ENCODE measurements at places on chromosomes 5 and 9.

DNA sequence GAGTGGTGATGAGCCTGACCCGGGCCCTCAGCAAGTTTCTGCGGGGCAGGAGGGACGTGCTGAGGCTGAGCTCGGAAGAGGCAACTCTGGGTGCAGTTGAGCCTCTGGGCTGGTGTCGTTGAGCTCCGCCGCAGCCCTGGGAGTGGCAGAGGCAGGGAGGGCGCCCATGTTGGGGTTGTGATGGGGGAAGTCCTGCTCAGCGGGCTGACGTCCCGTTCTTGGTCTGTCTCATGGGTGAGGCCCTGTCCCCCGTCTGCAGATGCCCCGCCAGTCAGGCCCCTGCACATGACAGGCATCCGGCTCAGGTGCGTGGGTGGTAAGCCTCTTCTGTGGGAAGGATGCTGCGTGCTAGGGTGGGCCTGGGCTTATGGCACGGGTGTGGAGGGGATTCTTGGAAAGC lies 64.3 kb downstream of the RXRA start:
- DNase-seq: no peak

DNA sequence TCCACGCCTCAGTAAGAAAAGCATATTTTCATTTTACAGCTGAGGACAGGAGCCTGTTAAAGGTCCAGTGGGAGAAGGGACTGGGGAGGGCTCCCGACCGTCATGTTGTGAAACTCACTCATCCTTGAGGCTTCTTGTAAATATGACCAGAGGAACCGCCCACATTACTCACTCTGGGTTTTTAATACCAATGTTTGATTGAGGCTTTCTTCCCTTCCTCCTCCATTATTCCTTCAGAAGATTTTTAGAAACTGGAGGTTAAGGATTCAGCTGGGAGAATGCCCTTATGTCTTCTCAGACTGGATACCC lies 61.4 kb upstream of the GLRX start:
- DNase-seq: no peak

GRCh38 chr9:135840539-135840938 lies 66.8 kb downstream of the CAMSAP1 start:
- no peak for DNase-seq

GRCh38 chr9:129839324-129840023 lies 4.2 kb downstream of the USP20 start:
- no peak for DNase-seq

DNA sequence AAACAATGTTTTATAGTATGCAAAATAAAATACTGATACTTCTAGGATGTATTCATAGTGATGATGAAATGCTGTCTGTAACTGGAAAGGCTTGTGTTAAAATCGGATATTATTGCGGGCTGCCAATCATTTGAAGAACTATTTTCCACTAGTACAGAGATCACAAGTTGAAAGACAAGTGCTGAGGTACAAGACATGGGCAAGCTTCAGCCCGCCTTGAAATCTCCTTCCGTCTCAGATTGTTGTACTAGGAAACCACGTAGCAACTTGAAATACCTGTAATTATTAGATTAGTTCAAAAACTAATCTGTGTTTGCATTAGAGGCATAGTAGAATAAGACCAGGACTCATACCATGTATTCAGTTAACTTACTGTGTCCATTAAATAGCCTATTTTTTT lies 218.2 kb downstream of the ARHGEF28 start:
- no peak for DNase-seq

DNA sequence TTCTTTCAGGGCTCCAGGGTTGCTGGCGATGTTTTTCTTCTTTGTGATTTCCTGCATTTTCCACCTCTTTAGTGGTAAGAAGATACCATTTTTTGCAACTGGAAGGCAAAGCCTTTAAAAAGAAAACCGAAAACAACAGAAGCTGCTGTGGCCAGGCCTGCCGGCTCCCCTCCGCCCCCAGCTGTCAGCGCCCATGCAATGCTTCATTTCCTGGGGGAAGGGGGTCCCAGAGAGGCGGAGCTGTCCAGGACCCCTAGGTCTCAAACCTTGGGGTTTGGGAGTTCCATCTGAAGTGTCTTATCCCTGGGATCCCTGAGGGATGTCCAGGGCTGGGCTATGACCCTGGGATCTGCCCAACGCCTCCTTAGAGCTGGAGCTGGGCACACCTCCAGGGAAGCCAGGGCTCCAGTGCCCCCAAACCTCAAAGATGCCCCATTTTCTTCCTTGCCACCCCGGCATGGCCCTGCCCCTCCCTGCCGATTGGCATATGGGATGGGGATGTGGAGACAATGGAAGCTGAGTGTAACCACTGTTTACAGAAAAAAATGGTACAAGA lies 257.2 kb upstream of the MVB12B start:
- DNase-seq: no peak

DNA sequence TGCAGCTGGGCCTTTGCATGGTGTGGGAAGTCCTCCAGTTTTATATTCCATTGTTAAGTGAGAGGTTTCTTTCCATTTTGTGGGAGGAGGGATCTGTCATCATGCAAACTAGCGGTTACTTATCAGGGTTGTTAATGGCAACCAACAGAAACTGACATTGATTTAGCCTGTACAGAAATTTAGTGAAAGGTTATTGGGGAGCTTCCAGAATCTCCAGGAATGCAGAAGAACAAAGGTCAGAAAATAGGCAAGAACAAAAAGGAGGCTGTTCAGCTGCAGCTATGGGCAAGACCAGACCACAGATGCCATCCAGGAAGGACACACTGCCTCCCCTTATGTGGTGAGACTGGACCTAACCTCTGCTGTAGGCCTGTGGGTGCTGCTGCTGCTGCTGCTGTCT lies 395.8 kb downstream of the KDM4C start:
- no peak for DNase-seq

DNA sequence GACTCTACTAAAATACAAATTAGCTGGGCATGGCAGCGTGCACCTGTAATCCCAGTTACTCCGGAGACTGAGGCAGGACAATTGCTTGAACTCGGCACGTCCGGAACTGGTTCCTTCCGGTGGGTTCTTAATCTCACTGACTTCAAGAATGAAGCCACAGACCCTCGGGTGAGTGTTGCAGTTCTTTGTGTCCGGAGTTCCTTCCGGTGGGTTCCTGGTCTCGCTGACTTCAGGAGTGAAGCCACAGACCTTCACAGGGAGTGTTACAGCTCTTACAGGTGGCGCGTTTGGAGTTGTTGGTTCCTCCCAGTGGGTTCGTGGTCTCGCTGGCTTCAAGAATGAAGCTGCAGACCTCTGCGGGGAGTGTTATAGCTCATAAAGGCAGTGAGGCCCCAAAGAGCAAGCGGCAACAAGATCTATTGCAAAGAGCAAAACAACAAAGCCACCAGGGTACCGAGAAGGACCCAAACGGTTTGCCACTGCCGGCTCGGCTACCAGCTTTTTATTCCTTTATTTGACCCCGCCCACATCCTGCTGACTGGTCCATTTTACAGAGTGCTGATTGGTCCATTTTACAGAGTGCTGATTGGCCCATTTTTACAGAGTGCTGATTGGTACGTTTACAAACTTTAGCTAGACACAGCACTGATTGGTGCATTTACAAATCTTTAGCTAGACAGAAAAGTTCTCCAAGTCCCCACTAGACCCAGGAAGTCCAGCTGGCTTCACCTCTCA lies 28.6 kb upstream of the SLC6A19 start:
- DNase-seq: no peak

DNA sequence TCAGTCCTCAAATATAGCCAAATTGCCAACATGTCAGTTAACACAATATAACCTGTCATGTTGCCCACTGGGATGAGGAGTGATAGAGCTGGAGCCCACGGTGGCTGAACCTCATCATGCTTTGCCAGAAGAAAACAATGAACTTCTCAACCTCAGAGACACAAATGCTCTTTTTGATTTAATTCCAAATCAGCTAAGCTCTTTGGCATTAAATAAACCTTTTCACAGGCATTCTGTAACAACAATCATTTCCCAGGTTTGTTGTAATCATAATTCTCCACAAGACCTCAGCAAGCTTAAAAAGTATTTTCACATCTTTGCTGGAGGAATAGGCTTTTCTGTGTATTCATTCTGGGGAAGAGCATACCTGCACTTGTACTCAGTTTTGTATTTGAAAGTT lies 830.9 kb downstream of the MAT2B start:
- no peak for DNase-seq

DNA sequence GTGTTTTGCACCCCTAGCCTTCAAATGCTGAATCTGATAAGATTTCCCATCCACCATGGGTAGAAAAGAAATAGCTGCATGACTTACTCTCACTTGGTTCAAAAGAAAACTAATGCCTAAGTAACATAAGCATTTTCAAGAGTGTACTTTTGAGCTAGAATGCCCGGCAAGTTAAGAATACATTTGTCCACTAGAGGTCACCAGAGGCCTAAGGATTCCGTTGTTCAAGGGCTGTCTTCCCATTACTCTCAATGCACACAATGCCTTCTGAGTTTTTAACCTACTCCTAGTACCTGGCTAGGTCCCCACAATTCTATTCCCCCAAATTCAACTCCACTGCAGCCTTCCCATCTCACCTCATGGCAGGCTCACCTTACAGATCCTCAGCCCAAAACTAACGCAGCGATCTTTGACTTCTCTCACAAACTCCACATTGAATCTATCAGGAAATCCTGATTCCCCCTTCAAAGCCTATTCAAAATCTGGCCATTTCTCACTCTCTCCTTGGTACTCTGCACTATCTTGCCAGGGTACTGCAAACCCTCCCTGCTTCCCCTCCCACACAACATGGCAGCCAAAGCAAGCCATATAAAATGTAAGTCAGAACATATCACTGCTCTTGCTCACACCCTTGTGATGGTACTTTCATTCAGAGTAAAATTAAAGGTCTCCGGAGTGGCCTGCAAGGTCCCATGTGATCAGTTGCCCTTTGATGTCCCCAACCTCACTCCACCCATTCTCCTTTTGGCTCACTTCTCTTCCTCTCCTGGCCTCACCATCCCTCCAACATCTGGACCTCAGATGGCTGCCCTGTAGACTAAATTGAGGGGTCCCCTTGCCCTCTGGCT lies 13.4 kb downstream of the OXCT1 start:
- DNase-seq: peak; percentile 72

- DNase-seq: no peak
Measured at GRCh38 chr5:65967288-65968066, 41.1 kb downstream of the ERBIN start.

DNA sequence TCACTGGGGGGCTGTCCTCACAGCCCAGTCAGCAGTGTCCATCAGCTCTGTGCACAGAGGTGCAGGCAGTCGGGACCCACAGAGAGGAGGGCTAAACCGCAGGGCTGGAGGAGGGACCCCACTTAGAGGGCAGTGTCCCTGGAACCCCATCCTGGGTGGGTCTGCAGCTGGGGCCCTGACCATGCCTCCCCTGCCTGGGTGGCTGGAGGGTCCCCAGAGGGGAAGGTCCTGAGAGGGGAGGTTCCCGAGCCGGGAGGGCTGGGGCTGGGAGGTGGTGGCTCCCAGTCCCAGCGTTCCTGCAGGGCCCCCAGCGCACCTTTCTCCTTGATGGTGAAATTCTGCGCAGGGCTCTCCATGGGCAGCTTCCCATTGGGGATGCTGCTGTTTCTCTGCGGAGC lies 32.7 kb downstream of the EXOC3 start:
- DNase-seq: no peak

DNA sequence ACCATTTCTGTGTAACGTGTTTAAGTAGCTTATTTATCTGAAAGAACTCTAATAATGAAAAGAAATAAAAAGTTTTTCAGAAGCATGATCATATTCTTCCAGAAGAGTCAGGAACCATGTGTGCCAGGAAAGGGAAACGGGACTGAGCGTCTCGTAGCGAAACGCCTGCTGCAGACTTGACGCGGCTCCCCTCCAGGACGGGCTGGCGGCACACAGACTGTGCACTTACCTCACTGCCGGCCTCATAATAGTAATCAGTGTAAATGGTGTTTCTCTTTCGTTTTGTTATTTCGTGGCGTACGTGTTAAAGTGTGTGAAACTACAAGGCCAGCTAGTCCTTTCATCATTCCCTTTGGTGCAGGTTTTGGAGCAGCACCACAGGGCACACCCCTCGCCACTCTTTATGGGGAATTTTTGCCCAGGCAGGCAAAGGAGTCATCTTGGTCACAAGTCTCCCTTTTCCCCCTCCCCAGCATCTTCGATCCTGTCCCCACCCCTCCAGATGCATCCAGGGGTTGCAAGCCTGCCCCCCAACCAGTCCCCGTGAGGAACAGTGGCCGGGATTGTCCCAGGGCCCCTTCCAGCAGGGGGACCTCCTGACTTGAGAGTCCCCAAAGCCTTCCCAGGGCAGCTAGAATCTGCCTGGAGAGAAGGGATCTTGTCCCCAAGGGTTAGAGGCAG lies 233.1 kb downstream of the FANCC start:
- no peak for DNase-seq

GRCh38 chr5:664994-665360 lies 28.2 kb downstream of the TPPP start:
- DNase-seq: no peak
